ENCODE measurements at places on chromosomes 7 and 10. TPM values are rescaled to one million over a fixed set of nuclear protein-coding genes. Genes with fewer than 3 reads are reported as not detected.

- peak; percentile 52 for DNase-seq
Observed at GRCh38 chr10:95346715-95347401, 56.1 kb upstream of the PDLIM1 start.

DNA sequence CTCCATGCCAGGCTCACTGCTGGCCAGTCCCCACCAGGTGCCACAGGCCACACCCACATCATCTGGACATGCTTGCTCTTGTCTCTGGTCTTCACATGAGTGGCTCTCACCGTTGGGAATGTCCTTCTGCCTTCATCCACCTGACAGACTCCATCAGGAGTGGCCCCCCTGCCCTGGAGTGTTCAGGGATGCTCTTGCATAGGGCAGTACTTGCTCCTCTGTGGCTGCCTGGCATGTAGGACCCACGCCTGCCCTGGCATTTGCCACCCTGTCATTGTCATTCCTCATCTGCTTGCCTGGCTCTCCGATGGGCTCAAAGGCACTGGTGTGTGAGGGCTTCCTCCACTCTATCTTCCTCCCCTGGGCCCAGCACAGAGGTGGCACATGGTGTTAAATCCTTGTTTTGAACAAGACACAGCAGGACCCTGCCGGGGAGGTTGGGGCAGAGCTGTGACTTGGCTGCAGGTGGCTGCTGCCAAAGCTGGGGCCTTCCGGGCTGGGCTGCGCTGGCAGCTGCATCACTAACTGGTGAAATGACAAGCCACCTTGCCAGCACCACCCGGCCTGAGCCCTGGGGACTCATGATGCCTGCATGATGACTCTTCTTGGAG, 1.8 kb downstream of the SH2D4B start:
- no peak for DNase-seq

- peak; percentile 21 for DNase-seq
Observed at GRCh38 chr7:3065724-3066143, 22.1 kb upstream of the CARD11 start.

GRCh38 chr7:99409192-99409572, 413 bp downstream of the BUD31 start:
- no peak for DNase-seq

The CNPY1 gene
- not detected for total RNA-seq

GRCh38 chr7:141225916-141226618, 152.2 kb downstream of the TMEM178B start:
- DNase-seq, result peak; percentile 39

GRCh38 chr7:18770154-18770811, 274.7 kb downstream of the HDAC9 start:
- DNase-seq, result no peak

The HOXA11 gene
- total RNA-seq, result not detected

DNA sequence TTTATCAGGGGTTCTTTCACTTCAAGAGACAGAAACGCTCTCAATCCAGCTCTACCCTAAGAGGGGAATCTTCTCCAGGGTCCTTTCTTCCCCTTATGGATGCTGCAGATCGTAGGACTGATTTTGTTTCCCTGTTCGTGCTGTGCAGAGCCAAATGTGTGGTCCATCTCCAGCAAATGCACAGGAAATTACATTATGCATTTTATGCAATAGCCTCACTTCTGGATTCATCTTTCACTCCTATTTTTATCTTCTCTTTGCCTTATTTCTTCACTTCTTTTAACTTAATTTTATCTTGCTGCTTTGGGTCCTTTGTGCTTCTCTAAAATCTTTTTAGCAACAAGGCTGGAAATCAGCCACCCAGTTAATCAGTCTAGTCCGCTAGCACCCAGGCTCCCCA, 184.5 kb upstream of the INHBA start:
- DNase-seq, result no peak

DNA sequence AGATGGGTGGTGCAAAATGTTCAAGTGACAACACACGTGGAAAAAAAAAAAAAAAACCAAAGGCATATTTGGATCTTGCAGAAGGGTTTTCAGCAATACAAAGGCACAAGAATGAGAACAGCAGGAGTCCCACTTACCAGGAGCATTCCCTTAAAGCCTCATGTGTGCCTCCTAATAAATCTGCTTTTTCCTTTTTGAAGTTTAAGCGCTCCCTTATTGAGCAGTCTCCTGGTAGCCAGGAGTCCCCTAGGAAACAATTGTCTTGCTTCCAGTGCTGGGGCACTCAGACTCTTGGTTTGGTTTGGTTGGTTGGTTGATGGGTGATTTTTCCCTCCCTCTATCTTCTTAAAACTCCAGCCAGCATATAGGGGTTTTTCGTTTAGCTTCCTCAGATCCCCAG, 321.8 kb upstream of the NFE2L3 start:
- no peak for DNase-seq

Measured in Caki2 (cell line).